EL (cell line): ENCODE measurements at places on chromosomes 6 and 20.

GRCh38 chr6:101776919-101777350 lies 383.4 kb downstream of the GRIK2 start:
- DNase-seq, result no peak

DNA sequence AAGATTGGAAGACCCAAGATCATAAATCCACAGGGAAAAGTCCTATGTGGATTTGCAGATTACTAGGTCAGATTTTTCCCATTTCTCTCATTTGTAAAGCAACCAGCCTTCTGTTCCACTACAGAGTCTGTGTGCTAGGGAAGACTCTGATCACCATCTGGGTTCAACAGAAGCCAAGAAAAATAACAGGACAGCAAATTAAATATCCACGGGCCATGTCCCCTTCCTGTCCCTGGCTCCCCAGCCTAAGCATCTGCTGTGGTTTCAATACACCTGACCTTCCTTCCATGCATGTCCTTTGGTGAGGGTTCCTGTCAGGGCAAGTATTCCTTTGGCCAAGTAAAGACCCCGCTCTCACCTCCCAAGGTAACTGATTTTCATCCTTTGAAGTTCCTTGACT lies 558.8 kb downstream of the KIF16B start:
- no peak for DNase-seq

GRCh38 chr20:50286174-50286511 lies 95.5 kb downstream of the CEBPB start:
- DNase-seq, result peak; percentile 46

DNA sequence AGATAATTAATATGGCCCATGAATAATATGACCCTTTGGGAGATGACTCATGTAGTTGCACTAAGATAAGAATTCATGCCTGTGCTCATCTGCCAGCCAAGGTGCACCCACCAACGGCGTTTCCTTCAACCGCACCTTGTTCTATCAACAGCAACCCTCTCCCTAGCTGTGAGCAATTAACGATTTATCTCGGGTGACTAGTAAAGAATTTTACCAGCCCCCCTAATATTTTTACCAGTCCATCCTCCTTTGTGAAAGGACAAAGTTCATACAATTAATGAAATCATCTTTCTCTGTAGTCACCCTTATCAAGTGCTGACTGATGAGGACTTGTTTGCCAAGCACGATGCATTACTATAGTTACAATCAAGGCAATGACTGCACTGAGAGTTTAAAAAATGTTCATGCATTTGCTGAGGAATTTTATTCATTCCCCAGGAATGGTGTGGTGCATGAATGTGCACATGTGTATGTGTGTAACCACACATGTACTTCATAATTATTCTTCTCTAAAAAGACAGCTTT lies 118.7 kb downstream of the SMOC2 start:
- DNase-seq, result no peak

- peak; percentile 95 for DNase-seq
Observed at GRCh38 chr6:26020329-26021000, 57.9 kb downstream of the TRIM38 start.
